ENCODE measurements at places on chromosomes 13 and 19. TPM values are rescaled to one million over a fixed set of nuclear protein-coding genes. Genes with fewer than 3 reads are reported as not detected.

ZNF575 gene
- 1.2 TPM for total RNA-seq

SCN1B gene
- total RNA-seq = 4.3 TPM

FXYD3 gene
- total RNA-seq = 383 TPM

GPR180 gene
- 4.2 TPM for total RNA-seq

ATP8A2 gene
- 0.24 TPM for total RNA-seq

LRG1 gene
- 6.8 TPM for total RNA-seq

LHB gene
- total RNA-seq = not detected

LILRB1 gene
- not detected for total RNA-seq

MYO1F gene
- total RNA-seq = 3.3 TPM

TMC4 gene
- total RNA-seq = 22.8 TPM

PGLYRP1 gene
- not detected for total RNA-seq

SLC17A7 gene
- 1.1 TPM for total RNA-seq

PTGER1 gene
- total RNA-seq = 0.47 TPM

KATNAL1 gene
- total RNA-seq = 8.2 TPM

ZGLP1 gene
- total RNA-seq = 1.4 TPM

APC2 gene
- 0.26 TPM for total RNA-seq

TNFRSF19 gene
- 74.6 TPM for total RNA-seq

SIX5 gene
- 14.0 TPM for total RNA-seq

NCR1 gene
- total RNA-seq = not detected

C13orf42 gene
- not detected for total RNA-seq

PSG3 gene
- total RNA-seq = not detected

IZUMO2 gene
- not detected for total RNA-seq

U2AF2 gene
- 82.8 TPM for total RNA-seq

HRC gene
- 0.47 TPM for total RNA-seq

ZNF665 gene
- 2.6 TPM for total RNA-seq

PODNL1 gene
- total RNA-seq = 6.5 TPM

PNKP gene
- total RNA-seq = 30.2 TPM

FUT2 gene
- 17.4 TPM for total RNA-seq

ZNF175 gene
- 2.0 TPM for total RNA-seq

All from suprapubic skin (tissue), 4 donors.